ENCODE measurements at places on chromosomes 4 and X. TPM values are rescaled to one million over a fixed set of nuclear protein-coding genes. Genes with fewer than 3 reads are reported as not detected.

ZNF827 gene
- 21.9 TPM for total RNA-seq

RENBP gene
- 3.5 TPM for total RNA-seq

PCSK1N gene
- total RNA-seq, result 11.1 TPM

BDH2 gene
- 35.1 TPM for total RNA-seq

BANK1 gene
- total RNA-seq, result 1.1 TPM

SLC49A3 gene
- total RNA-seq, result 14.1 TPM

IRS4 gene
- not detected for total RNA-seq

ZIC3 gene
- total RNA-seq, result not detected

PAGE1 gene
- total RNA-seq, result not detected

POLR2B gene
- total RNA-seq, result 71.9 TPM

SEC24B gene
- total RNA-seq, result 41.7 TPM

DNA sequence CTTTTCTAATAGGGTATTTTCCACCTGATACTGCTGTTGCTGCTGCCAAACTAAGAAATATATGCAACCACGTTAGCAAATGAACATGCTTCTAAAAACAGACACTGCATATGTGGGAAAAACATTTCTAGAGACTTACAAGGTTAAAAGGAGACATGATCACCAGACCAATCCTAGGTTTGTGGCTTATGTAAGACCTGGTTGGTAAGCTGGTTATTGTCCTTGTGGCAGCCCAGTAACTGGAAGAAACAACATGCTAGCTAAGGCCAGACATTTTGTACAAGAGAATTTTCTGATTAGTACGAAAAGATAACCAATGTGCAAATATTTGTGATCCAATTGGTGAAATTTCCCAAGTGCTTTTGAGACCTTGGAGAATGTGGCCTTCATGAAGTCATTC lies 112.0 kb downstream of the AFF2 start:
- DNase-seq, result no peak

GRCh38 chr4:87895964-87896621 lies 63.3 kb downstream of the MEPE start:
- no peak for DNase-seq

DNA sequence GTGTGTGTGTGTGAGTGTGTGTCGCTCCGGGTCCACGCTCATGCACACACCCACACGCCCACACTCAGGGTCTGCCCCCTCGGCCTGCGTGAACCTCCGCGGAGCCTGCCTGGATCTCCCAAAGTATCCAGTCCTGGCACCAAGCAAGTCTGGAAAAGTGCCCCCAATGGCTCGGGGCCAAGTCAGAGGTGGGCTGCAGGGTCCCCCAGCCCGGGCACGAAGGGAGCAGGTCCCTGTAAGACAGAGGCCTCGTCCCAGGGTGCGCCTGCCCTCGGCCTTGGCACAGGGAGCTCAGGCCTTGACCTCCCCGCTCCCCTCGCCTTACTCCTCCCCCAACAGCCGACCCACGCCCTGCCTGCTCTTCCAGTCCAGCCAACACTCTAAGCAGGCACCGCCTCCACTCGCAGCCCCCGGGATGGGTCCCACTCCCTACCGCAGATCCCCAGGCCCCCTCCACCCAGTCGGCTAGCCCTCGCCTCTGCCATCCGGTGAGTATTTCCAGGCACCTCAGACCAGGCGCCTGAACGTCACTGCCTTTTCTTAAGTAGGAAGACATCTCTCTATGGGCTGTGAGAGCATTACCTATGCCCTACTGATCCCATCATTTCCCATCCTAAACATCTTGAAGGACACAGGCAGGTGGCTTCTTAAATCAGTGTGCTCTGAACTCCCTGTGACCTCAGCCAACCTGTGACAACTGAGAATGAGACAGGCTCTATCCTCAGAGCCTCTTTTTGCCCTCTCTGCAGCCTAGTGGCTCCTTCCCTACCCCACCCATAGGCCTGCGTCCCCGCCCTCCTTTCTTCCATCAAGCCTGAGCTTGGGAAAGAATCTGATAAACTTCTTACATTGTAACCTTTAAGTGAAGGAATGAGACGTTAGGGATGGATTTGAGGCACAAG lies 704 bp downstream of the FAM114A1 start:
- peak; percentile 74 for DNase-seq

- DNase-seq, result no peak
Observed at GRCh38 chr4:6033381-6033780, 15.2 kb upstream of the C4orf50 start.

DNA sequence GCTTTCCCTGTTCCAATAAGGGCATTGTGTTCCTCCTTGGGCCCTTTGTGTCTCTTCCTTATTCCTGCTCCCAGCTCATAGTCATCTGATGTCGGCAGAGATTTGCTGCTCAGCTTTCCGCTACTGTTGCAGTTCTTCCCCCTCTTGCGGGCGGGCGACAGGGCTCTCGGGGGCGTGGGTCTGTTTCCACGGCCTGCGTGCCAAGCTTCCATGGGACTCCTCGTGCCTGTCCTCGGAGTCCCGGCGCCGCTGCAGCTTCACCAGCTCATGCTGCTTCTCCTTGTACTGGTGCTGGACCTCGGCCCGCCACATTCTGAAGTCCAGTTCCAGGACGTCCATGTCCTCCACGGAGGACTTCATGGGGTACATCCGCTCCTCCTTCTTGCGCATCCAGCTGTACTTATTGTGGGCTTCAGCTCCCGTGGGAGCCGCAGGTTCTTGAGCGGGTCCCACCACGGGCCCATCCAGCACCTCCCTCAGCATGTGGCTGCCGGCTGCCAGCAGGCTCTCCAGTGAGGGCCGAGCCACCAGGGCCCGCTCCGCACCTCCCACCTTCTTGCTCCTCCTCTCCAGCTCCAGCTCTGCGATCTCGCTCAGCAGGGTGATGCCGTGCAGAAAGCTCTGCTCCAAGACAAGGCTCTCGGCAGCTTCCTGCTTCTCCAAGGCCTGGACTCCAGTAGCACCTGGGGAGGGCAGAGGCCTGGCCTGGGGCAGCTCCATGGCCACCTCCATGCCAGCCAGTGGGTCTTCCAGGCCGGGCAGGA lies 74.1 kb upstream of the UCP1 start:
- no peak for DNase-seq

- no peak for DNase-seq
Observed at GRCh38 chr4:68209003-68209402, 36.5 kb downstream of the TMPRSS11B start.

DNA sequence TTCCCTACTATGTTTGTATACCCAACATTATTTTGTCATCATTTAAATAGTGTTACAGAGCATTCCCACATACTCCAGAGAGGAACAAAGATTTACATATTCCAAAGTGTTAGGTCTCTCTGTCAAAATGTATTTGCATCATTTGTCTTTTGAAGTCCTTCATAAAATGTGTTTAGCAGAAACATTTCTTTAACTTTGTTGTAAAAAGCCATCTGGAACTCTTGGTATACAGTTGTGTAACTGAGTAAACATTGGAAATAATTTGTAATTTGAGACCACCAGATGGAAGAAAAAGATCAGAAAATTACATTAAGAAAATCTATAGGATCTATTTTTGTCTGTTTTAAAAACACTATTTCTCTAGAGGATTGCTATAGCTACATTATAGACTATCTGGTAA lies 56.6 kb upstream of the ALB start:
- no peak for DNase-seq

- DNase-seq, result no peak
Observed at GRCh38 chr4:175970072-175970471, 95.6 kb upstream of the WDR17 start.

- no peak for DNase-seq
Observed at GRCh38 chr4:87333267-87333666, 10.6 kb upstream of the HSD17B13 start.

GRCh38 chrX:56233100-56233499 lies 944 bp downstream of the KLF8 start:
- DNase-seq, result no peak

- no peak for DNase-seq
Observed at GRCh38 chrX:41666251-41666650, 22.5 kb upstream of the GPR34 start.

DNA sequence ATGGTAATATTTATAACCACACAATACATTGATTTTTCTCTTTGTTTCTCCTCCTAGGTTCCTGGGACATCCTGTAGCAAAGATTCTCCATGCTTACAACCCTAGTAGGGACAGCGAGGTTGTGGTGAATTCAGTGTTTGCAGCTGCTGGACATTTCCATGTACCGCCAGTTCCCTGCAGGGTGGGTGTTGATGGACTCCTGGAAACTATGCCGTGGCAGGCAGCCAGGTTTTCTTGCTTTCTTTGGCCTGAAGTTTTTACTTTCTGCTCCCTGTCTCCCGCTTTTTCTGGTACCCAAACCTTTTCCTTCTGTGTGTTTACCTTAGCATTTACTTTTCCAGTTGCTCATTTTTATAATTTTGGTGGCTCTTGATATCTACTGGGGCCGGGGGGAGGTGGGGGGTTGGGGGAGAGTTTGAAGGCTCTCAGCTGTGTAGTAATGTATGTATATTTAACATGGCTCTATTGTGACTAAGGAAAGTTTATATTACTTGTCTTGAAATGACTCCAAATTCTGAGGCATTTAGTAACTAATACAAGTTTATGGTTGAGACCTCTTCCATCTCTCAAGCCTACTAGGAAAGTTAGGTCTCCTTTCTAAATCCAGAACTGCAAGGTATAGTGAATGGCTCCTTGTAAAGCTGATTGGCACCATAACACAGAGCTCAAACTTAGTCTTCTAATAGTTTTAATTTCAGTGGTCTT lies 89.7 kb downstream of the TMEM131L start:
- DNase-seq, result no peak

DNA sequence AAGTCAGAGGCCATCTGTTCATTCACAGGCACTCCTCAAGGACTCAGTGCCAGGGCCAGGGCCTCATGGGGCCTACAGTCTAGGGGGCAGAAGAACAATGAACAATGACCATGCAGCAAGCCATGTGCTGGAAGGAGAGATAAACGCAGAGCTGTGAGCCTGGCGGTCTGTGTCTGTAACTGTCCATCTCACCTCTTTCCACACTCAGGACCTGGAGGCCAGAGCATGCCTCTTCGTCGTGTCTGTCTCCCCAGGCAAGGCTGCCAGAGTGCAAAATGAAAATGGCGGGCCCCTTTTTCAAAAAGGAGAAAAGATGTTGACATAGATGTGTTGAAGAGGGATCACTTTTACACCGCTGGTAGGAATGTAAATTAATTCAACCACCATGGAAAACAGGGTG lies 78.5 kb downstream of the MSX1 start:
- no peak for DNase-seq

GRCh38 chrX:68398291-68398690 lies 35.0 kb downstream of the OPHN1 start:
- no peak for DNase-seq

DNA sequence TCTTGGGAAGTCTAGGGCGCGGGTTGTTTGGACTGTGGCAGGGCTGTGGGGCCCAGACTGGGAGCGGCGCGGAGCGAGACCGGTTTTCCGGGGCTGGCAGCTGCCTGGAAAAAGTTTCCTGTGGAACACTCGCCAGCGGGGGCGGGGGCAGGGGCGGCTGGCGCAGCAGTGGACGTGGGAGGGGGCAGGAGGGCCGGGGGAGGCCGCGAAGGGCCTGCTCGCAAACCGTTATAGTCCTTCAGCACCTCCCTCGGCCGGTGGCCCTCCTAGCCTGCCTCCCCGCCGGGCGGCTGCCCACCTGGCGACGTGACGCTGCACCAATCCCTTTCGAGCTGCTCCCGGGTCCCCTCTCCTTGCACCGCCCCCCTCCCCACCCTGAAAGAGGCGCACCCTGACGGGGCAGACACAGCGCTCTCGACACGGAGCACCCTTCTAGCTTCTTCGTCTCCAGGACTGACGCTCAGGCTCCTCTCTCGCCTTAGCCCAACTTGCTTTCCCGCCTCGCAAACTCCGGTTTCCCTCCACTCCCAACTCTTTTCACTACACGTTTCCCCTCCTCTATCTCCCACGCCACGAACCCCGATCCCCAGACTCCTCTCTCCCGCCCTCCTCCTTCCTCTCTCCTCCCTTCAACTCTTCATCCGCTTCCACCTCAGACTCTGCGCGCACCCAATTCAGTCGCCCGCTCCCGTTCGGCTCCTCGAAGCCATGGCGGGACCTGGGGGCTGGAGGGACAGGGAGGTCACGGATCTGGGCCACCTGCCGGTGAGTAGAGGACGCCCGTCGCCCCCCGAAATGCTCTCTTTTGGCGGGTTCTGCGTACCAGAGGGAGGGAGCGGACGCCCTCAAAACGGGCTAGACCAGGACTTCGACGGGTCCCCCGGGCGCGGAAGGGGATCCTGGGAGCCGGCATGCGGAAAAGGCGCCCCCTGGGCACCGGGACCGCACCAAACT lies at the start of gene NRK:
Gene NRK (plus strand): TSS at position 402 of the 954 bp plus-strand sequence. CDS start 307 bp downstream, at position 709.
- DNase-seq, result peak; percentile 1

DNA sequence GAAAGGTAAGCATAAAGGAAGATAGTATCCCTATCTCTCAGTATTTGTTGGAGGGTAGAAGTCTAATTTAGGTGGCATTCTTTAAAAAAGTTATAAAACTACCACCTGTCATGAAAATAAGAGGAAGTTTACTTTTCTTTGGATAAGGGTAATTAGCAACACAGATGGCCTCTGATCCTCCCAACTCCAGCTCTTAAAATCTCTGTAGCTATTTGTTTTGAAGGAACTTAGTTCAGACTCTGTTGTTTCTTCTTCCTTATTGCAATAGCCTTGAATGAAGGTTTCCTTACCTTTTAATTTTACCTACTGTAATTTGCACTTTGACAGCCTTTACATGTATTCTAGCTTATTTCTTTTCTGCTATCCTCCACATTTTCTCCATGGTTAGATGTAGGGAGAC lies 1261.3 kb downstream of the RAPGEF2 start:
- DNase-seq, result no peak

GRCh38 chr4:156888762-156889161 lies 82.8 kb downstream of the PDGFC start:
- DNase-seq, result no peak

GRCh38 chr4:31080887-31081286 lies 360.7 kb downstream of the PCDH7 start:
- no peak for DNase-seq

DNA sequence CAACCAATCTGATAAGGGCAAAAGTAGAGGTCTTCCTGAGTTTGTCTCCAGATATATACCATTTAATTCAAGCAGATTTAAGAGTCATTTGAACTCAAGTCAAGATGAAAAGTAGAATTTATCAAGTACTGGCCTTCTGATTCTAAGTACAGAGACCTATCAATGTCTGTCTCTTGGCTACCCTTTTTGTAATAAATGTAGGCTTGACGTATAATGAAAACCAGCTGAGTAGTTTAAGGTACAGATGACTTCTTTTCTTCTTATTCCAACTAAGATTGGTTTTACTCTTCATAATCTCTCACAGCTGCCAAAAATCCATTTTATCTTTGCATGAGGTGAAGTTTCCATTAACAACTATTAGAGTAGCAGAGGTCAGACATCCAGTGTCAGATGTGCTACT lies 867.6 kb downstream of the FAT4 start:
- no peak for DNase-seq

- DNase-seq, result no peak
Observed at GRCh38 chr4:3419836-3420605, 21.7 kb upstream of the HGFAC start.

GRCh38 chrX:10755439-10756334 lies 135.3 kb upstream of the MID1 start:
- DNase-seq, result no peak

DNA sequence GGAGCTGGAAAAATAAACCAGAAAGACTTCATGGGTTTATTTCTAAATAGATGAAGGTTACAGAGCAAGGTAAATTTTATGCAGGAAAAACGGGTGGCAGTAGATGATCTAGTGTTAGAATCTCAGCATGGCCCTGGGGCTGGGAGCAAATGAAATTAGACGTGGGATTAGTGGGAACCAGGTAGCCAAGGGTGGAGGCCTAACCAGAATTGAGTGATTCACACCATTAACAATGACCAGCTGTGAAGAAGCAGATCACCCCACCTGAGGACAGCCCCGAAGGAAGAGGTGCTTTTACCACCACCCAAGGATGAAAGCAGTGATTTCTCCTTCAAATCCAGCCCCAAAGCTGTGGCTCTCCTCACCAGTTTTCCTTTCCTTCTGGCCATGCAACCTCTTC lies 20.8 kb upstream of the ACSL1 start:
- no peak for DNase-seq
